ENCODE measurements at places on chromosomes 5 and 9.

DNA sequence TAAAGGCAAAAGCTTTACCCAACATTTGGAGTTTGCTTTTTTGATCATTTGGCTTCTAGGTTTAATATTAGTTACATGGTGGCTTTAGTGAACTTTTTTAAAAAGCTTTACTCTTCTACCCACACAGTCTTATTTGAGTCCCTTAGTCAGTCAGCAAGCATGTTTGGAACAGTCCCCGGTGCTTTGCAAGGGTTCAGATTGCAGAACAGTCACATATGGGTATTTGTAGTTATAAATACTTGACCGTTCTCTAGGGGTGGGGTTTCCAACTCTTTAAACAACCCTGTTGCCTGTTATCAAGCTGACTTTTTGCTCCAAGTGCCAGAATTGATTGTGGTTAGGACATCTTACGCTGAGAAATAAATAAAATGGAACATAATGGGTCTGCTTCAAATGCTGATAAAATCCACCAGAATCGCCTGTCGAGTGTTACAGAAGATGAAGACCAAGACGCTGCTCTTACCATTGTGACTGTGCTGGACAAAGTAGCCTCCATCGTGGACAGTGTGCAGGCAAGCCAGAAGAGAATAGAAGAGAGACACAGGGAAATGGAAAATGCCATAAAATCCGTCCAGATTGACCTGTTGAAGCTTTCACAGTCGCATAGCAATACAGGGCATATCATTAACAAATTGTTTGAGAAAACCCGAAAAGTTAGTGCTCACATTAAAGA lies at the start of gene CAVIN4:
Gene CAVIN4 (plus strand): TSS at position 304 of the 673 bp plus-strand sequence. CDS start 65 bp downstream, at position 369.
- peak; percentile 79 for DNase-seq

GRCh38 chr9:72583370-72583769 lies 62.0 kb downstream of the TMC1 start:
- no peak for DNase-seq

DNA sequence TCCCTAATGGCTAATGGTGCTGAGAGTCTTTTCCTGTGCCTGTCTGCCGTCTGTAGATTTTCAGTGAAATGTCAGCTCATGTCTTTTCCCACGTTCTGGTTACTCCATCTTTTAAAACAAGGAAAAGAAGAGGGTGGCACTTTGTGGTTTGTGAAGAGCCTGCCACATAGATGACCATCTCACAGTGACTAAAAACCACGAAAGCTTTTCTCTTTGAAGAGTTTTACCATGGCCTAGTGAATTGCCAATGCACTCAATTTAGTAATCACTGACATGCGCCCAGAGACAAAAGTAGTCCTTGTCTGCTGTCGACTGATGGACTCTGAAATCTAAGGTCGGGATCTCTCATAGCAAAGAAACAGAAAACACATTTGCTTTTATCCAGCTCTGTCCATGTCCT lies 50.4 kb downstream of the SPATA31C2 start:
- DNase-seq = no peak

DNA sequence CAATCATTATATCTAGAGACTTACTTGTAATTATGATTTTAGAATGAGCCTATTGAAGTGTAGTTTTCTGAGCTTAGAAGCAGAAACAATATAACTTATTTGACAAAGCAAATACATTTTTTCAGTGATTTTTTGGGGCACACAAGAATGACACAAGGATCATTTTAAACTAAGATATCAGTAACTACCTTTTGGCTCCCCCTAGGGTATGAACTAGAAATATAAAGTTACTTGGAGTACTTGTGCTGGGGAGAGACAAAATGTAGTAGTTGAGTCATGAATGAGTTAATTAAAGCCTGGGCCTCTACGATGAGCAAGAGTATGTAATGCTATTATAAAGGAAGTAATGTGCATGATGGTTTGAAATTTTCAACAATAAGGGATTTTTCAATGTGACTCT lies 1244.1 kb upstream of the ACO1 start:
- no peak for DNase-seq

DNA sequence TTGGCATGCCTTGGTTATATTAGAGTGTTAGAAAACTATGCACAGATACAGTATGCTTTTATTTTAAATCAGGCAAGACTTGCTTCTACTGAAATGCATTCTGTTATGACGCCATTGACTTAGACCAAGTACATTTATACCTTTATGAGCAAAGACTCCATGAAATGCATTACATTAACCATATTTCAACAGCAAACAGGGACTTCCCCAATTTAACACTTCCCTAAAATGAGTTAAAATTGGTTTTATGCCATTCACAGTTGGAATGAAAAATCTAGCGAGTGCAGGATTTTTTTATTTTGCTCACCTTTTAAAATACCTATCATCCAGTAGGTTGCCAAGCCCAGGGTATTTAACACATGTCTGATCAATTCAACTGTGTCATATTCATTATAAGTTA lies 272.1 kb upstream of the IZUMO3 start:
- no peak for DNase-seq

DNA sequence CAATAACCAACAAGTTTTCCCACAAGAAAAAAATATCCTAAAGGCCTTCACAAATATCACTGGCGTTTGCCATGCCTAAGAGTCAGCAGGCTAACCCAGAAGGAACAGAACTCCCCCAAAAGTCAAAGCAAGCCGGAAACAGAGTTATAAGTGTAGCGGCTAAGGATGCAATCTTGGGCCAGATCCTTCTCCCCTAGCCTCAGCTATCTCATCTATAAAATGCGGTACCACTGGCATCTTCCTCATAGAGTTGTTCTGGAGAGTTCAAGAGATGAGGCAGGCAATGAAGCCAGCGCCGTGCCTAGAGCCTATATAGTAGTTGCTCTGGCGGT lies 632 bp downstream of the DPM2 start:
- no peak for DNase-seq

DNA sequence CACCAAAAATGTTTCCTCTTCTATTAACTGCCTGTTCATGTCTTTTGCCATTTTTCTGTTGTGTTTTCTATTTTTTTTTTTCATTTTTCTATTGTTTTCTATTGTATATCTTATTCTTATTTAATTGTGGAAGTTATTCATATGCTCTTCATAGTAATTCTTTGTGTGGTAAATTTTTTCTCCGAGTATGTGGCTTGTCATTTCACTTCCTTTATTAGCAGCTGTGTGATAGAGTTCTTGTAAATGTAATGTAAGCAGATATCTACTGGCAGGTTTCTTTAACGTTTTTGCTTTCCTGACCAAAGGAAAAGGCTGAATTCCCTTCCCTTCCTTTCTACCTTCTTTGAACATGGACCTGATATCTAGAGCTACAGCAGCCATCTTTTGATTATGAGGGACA lies 5.8 kb upstream of the PLPP1 start:
- DNase-seq = no peak

DNA sequence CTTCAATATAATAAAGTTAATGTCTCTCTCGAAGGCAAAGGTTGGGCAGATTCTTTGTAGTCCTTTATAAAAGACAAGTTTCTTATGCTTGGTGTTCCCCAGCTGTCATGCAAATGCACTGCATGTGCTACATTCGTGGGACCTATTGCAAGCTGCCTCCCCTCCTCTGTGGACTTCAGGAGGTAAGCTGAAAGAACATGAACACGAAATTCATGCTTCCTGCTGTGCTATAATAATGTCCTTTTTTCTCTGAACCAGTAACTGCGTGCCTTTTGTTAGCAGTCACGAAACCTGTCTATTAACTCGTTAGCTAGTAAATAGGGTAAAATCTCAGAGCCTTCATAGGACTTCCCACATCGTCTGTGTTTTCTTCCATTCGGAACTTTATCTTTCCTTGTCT lies 363.5 kb downstream of the CDH9 start:
- DNase-seq = no peak

DNA sequence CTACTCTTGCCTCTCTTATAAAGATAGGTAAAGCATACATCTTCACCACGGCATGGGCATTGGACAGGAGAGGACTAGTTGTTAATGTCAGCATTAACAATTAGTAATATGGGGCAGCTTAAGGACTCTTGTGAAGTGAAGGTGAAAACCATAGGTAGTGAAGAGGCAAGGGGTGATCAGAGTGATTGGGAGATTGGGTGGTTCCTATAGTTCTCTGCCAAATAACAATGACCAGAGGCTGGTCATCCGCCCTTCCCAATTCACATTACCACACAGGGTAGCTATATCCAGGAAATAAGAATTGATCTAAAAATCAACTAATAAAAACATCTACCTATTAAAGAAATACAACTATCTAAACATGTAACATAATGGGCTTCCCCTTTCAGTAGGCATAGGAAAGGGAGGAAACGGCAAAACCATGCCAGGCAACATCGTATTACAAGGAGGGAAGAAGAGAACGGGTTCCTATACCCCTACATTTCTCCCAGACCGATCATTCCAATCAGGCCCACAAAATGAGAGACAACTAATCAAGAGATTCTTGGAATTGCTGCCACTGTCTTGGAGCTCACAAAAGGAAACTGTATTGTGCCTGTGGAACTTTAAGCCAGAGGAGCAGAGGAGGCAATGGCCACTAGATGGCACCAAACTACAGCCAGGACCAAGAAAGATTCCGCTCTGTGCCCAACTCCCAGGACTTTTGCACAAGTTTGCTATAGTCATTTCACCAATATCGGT lies 121.6 kb downstream of the FBXL17 start:
- peak; percentile 91 for DNase-seq

All from foreskin fibroblast (primary cell).